Fibroblast of upper back skin (primary cell): ENCODE measurements at places on chromosomes 1 and 21.

DNA sequence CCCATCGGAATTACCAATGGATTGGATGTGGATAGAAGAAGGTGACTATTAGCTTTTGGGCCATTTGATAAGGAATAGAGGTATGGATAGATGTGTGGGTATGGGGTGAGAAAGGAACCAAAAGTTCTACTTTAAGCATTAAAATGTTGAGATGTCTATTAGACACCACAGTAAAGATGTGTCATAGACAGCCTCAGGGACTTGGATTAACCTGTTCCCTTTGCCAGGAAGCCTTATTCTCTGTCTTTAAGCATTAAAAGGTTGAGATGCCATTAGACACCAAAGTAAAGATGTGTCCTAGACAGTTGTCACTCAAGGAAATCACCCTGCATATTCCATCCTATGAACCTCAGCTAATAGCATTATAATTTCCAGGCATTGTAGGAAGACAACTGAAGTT lies 11.0 kb upstream of the DENND1B start:
- DNase-seq, result no peak

GRCh38 chr21:26207021-26207420 lies 36.5 kb upstream of the APP start:
- DNase-seq, result no peak

- no peak for DNase-seq
Observed at GRCh38 chr1:60153961-60154360, 80.4 kb upstream of the C1orf87 start.

DNA sequence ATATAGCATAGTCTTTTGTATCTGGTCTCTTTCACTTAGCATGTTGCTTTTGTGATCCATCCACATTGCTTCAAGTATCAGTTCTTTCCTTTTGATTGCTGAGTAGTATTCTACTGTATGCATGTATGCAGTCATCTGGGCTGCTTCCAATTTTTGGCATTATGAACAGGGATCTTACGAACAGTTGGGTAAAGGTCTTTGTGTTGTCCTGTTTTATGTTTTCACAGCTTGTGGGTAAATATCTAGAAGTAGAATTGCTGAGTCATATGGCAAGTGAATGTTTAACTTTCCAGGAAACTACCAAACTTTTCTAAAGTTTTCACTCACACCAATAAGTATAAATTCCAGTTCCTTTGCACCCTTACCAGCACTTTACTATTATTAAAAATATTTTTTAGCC lies 60.9 kb downstream of the LHX4 start:
- DNase-seq, result no peak

DNA sequence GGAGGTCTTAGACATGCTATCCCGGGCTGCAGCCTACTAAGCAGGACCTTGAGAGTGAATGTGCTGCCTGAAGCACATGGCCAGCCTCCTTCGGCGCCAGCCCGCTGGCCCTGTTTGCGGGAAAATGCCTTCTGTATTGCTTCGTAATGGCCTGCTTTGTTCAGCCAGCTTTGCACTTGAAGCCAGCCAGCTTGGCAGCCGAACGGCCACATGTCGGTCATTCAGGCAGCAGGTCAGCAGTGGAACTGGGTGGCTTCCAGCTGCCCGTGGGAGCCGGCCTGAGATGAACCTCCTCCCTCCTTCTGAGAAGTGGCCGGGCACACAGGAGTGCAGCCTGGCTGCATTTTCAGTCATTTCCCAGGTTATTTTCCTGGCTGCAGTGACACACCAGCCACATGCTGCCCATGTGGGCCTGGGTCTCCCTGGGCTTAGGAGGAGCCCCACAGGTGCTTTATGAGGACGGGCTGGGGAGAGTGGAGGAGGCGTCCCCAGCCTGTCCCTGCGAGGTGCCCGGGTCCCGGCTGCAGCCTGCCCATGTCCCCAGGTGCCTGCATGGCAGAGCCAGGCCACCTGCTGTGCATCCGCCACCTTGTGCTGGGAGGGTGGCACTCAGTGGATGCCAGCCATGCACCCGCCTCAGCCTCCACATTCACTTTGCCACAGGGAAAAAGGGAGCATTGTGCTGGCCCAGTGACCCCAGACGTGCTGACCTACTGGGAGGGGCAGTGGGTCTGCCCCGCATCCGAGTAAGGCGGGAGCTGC lies 103.5 kb downstream of the SIK1 start:
- DNase-seq, result no peak

DNA sequence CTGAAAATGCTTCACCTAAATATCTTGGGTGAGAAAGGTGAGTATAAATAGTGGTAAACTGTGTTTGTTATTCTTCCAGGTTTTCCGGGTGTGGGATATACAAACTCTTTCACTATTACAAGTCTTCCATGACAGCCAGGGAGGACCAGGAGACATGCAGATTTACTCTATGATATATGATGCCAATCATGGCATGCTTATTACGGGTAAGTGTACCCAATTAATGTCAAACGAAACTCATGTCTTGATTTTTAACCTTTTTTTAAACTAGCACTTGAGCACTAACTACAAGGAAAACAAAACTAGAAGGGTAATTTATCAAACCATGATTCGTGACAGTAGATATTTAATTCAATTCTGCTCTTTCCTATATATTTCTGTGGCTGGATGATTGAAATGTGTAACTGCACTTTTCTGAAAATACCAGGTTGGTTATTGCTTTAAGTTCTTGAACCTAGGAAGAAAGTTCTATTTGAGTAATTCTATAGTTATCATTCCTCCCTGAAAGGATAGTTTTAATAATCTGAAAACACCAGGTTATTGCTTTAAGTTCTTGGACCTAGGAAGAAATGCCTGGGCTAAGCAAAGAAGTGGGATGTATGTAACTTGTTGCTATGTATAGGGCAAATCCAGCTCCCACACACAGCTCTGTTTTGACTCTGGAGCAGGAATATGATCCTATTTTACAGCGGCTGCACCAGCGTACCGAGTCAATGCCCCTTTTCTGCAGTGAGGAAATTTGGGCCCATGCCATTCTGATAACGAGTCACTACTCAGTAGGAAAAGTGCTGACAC lies 86.4 kb downstream of the WDR64 start:
- DNase-seq, result no peak

DNA sequence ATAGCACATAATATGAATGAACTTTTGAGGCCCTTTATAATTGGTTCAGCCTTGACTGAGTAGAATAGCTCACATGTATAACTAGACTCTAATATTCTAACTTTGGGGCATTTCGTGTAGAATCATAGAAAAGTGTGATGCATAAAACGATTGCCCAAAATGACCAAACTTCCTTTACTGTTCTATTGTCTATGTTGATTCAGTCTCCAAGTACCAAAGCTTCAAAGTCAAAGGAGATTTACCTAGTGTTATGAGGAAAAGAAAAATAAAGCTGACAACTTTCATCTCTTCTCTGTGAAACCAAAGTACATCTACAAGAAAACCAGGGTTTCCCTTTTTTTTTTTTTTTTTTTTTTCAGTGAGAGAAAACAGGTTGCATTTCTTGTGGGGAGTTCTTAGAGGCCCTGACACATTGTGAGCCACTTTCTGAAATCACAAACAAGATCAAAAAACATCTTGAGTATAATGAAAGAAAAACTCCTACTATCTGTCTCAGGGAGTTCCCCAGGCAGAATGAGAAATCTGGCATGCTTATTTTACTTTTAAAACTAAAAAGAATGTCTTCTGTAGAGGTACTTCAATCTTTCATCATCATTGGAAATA lies 183.4 kb downstream of the TNFSF18 start:
- no peak for DNase-seq

DNA sequence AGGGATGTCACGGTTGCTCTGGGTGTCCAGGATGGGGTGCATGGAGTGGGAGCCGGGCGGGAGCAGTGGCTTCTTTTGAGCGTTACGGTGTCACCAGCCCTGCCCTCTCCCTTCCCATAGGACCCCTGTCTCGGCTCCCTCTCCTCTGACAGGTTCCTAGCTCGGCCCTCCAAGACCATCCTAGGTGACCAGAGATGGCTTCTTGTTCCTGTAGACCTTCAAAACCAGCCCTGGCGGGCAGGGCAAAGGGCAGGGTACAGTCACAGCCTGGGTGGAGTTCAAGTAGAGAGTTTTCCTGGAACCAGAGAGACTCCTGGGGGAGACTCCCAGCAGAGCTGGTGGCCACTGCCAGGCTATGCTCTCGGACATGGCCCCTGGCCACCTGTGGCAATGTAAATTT lies 345.6 kb upstream of the AJAP1 start:
- DNase-seq, result no peak

DNA sequence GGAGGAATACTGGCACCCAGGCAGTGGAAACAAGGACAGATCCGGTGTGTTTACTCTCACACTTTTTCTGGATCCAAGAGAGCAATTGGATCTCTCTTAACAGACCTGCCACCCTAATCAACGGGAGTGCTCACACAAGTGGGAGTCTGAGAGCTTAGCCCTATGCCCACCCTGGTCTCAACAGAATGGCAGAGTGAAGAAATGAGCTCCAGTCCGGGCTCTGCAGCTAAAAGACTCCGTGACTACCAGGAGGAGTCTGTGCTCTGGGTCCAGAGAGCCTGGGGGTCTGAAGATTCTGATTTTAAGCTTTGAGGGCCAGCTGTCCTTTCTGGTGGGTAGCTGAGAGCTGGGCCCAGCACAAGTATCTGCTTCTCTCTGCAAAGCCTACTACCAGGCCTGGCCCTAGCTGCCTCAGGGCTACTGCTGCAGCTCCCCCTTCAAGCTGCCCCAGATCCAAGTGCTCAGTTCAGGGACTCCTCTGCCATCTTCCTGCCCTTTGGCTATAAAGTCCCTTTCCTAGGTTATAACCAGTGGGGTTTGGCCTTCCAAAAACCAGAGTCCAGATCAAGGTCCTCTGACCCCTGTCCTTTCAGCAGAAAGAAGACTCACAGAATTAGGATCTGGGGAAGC lies 3.9 kb downstream of the S100A9 start:
- DNase-seq, result no peak

GRCh38 chr1:65317866-65318653 lies 8.7 kb downstream of the DNAJC6 start:
- DNase-seq, result no peak

- DNase-seq, result no peak
Observed at GRCh38 chr1:3372317-3372716, 82.1 kb upstream of the ARHGEF16 start.

DNA sequence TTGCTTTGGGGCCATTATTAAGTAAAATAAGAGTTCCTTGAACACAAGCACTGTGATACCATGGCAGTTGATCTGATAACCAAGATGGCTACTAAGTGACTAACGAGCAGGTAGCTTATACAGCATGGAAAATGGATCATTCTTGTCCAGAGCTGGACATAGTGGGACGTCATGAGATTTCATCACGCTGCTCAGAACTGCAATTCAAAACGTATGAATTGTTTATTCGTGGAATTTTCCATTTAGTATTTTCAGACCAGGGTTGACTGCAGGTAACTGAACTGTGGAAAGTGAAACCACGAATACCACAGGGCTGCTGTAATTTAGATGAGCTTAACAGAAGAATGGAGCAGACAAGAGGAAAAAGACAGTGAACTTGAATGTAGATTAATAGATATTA lies 38.9 kb downstream of the CCDC18 start:
- DNase-seq, result peak; percentile 16

GRCh38 chr1:107328087-107328486 lies 187.2 kb downstream of the NTNG1 start:
- no peak for DNase-seq

GRCh38 chr1:54927472-54928240 lies 40.7 kb upstream of the DHCR24 start:
- DNase-seq, result peak; percentile 80

DNA sequence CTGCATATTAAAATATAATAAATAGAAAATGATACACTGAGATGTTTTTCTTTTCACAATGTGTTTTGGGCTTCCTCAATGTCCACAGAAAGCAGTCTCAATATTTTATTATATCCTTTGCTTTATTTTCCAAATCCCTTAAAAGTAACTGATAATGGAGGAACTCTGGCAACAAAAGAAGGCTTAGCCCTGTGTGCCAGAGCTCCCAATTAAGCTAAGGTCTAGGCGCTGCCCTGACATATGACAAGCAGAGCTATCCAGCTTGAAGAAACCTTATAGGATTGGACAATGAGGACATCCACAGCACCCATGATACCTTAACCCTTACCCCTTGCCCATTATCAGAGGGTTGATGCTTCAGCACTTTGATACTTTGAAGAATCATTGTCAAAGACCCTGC lies 12.9 kb upstream of the SHCBP1L start:
- no peak for DNase-seq

DNA sequence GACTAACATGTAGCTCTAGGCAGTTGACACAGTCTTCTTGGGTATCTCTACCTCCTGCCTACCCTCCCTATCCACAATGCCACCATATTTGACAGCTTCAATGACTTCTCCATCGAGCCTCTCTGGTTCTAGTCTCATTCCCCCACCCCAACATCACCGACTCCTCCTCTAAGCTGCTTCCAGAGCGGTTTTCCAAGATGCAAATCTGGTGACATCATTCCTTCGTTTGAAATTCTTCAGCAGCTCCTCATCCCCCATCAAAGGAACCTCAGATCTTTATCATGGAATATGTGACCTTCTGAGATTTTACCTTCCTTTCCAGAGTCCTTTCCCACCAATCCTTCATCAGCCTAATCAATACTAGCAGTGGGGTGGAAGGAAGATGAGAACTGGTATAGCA lies 352.4 kb upstream of the RUNX1 start:
- DNase-seq, result peak; percentile 69

GRCh38 chr1:154970631-154971340 lies at the start of gene SHC1:
Gene SHC1, minus strand, starts transcription at chr1:154970747. Its CDS starts 221 bp downstream, at chr1:154970526.
- DNase-seq, result peak; percentile 97

- peak; percentile 11 for DNase-seq
Observed at GRCh38 chr1:176745945-176746344, 283.0 kb downstream of the PAPPA2 start.

- no peak for DNase-seq
Observed at GRCh38 chr1:186768906-186769305, 59.8 kb upstream of the PLA2G4A start.

- DNase-seq, result no peak
Observed at GRCh38 chr1:54371038-54371941, 34.9 kb downstream of the SSBP3 start.

GRCh38 chr1:86018283-86018923 lies 138.2 kb downstream of the COL24A1 start:
- DNase-seq, result peak; percentile 47

- DNase-seq, result no peak
Observed at GRCh38 chr1:3910049-3910731, 10.1 kb upstream of the C1orf174 start.

DNA sequence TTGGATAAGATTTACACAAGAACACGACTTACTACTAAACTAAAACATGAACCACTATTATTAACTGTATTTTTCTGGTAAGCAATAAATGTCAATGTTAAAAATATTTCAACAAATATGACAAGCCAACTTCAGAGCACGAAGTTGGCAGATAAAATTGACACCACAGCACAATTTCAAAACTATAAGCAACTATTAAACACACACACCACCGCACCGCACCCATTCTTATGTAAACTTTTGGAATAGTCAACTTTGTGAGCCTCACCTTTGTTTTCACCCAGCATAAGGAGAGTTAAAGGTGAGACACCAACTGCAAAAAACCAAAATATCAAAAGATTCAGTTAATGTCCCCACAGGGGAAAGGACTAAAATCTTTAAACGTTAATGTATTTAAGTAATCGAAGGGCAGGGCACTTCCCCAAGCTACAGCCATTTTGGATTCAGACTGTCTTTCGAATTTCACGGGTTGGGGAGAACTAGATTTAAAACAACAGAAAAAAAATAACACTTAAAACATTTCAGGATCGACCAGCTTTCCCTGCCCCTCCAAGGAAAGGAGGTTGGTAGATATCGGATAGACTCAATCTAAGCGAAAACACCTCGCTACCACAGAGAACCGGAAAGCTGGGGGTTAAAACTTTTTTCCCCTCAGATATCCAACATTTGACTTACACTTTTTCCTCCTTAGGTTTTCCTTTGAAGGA lies 872 bp downstream of the GPBP1L1 start:
- no peak for DNase-seq
